Spleen (tissue), 13 donors: ENCODE measurements at places on chromosomes 5 and 9.

GRCh38 chr9:89052470-89053097 lies 61.3 kb downstream of the S1PR3 start:
- no peaks in the 10 kb centered on the region for H3K27me3 ChIP-seq
- no peak overlapping the region for H3K4me3 ChIP-seq
- H3K4me1 ChIP-seq = no peaks in the 10 kb centered on the region
- no peak for DNase-seq
- no peaks in the 10 kb centered on the region for H3K36me3 ChIP-seq

GRCh38 chr5:122581629-122582028 lies 193.3 kb upstream of the SNX2 start:
- no peaks in the 10 kb centered on the region for H3K27me3 ChIP-seq
- no peak overlapping the region for H3K27ac ChIP-seq
- no peaks in the 10 kb centered on the region for H3K36me3 ChIP-seq
- DNase-seq = no peak

GRCh38 chr9:117672369-117672768 lies 31.8 kb upstream of the TLR4 start:
- no peak for DNase-seq
- H3K4me3 ChIP-seq = no peak overlapping the region
- H3K4me1 ChIP-seq = peaks cover under 1% of the 10 kb centered on the region
- H3K36me3 ChIP-seq = no peaks in the 10 kb centered on the region

GRCh38 chr5:108924457-108924961 lies 176.8 kb downstream of the FER start:
- DNase-seq = no peak
- H3K27me3 ChIP-seq = no peaks in the 10 kb centered on the region
- H3K36me3 ChIP-seq = no peaks in the 10 kb centered on the region
- no peak overlapping the region for H3K27ac ChIP-seq
- no peaks in the 10 kb centered on the region for H3K4me1 ChIP-seq

DNA sequence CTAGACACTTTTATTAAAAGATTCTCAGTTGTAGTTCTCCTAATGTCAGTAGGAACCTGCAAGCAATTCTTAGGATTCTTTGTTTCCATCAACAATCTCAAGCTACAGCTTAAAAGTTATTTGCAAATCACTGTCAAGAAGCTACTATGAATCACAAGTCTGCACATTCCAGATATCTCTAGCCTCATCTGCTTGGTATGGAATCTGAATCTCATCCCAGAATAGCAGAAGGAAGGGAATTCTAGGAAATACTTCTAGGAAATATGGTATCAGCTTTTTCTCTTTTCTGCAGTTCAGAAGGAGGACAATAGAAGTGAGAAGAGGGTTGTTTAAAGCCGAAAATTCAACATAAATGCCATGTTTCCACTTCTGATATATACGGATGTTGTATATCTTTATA lies 792.2 kb upstream of the CDH9 start:
- no peaks in the 10 kb centered on the region for H3K4me1 ChIP-seq
- no peaks in the 10 kb centered on the region for H3K27me3 ChIP-seq
- H3K4me3 ChIP-seq = no peak overlapping the region
- no peak overlapping the region for H3K27ac ChIP-seq
- no peaks in the 10 kb centered on the region for H3K36me3 ChIP-seq

DNA sequence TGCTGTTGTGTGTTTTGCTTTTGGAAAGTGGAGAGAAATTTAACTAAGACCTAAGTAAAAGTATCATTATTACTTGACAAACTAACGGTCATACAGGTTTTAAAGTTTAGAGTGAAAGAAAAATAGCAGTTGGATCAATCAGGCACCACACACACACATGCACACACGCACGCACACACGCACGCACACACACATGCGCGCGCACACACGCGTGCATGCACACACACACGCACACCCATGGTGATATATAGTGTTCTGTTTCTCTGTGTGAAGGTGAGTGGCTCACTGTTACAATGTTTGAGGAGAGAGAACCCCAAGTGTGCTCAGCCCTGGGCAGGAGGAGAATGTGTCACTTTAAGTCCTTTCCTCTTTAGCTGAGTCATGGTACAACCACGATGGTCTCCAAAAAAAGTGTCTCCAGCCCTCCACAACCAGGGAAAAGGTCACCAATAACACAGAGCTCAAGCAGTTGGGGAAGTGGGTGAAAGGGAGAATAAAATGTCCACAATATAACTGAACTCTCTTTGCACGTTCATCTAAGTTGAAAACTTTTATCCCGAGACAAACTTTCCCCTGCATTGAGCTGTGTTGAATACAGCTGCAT lies 3.2 kb downstream of the ZNF366 start:
- no peak for DNase-seq
- no peaks in the 10 kb centered on the region for H3K36me3 ChIP-seq
- peak overlapping the region; percentile 79 for H3K27ac ChIP-seq
- peaks cover 18% of the 10 kb centered on the region for H3K4me1 ChIP-seq
- no peak overlapping the region for H3K4me3 ChIP-seq

DNA sequence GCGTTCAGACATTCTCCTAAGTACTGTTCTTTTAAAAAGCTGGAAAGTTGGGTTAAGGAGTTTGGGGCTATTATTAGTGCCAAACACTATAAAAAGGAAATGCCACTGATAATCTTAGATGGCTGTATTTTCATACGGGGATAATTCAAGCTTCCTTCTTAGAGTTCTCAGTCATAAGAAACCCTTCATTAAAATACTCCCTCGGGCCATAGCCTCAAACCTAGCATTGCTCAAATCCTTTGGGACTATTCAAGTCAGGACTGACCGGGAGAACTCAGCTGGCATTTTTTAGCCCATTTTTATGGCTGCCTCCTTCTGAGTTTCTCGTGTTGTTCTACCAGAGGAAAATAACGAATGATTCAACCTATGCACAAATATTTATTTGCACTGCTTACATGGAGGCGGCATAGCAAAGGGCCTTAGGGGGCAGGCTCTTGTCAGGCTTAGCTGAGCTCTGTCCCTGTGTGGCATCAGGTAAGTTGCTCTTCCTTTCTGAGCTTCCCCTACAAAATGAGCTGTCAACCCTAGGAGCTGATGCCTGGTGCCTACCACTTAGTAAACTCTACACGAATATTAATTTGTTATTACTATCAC lies 33.5 kb upstream of the ADAM19 start:
- peaks cover 38% of the 10 kb centered on the region for H3K4me1 ChIP-seq
- no peak overlapping the region for H3K27ac ChIP-seq
- no peak for DNase-seq
- no peaks in the 10 kb centered on the region for H3K27me3 ChIP-seq
- H3K4me3 ChIP-seq = no peak overlapping the region

DNA sequence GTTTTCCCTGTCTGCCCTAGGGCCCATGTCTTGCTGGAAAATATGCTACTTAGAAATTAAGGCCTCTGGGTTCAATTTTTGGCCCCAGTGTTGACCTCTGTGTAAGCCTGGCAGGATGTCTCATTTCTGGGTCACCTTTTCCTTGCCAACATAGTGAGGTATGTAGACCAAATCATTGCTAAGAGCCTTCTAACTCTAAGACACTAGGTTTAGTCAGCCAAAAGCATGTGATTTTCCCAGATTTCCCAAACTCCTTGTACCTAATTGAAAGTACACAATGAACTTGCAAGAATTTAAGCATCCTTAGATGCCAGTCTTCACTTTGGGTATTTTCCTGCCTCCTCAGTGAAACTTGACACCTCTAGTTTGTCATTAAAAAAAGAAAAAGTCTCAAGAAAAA lies 77.0 kb downstream of the GALNT10 start:
- no peaks in the 10 kb centered on the region for H3K27me3 ChIP-seq
- H3K4me3 ChIP-seq = no peak overlapping the region
- H3K4me1 ChIP-seq = peaks cover 52% of the 10 kb centered on the region
- no peak overlapping the region for H3K27ac ChIP-seq
- H3K36me3 ChIP-seq = peaks cover 9% of the 10 kb centered on the region
- DNase-seq = no peak

DNA sequence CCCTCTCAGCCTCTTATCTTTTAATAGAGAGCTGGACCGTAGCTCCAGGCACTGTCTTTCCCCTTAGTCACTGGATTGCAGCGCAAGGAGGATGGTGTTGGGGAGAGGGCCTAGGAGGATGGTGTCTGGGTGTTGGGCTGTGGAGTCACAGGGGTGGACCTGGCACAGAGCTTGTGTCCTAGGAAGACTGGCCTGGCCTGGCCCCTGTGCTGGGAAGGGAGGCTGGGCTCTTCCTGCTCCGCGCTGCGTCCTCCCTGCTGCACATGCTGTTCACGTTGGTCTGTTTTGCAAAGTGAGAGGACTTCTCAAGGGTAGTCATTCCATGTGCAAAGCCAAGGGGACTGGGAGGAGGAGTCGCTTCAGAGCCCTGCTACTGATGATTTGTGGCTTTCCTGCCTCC lies 123.9 kb downstream of the EHMT1 start:
- H3K4me3 ChIP-seq = no peak overlapping the region
- H3K4me1 ChIP-seq = peaks cover 59% of the 10 kb centered on the region
- peak; percentile 51 for DNase-seq
- H3K27me3 ChIP-seq = no peaks in the 10 kb centered on the region
- peaks cover 32% of the 10 kb centered on the region for H3K36me3 ChIP-seq

GRCh38 chr5:76960004-76960625 lies 7.3 kb downstream of the CRHBP start:
- no peak for DNase-seq
- no peaks in the 10 kb centered on the region for H3K36me3 ChIP-seq
- H3K27me3 ChIP-seq = no peaks in the 10 kb centered on the region
- H3K4me3 ChIP-seq = no peak overlapping the region
- peaks cover 5% of the 10 kb centered on the region for H3K4me1 ChIP-seq

GRCh38 chr5:142800776-142801494 lies 30.8 kb downstream of the ARHGAP26 start:
- DNase-seq = no peak
- H3K4me1 ChIP-seq = peaks cover 82% of the 10 kb centered on the region
- no peaks in the 10 kb centered on the region for H3K36me3 ChIP-seq
- no peaks in the 10 kb centered on the region for H3K27me3 ChIP-seq
- H3K4me3 ChIP-seq = no peak overlapping the region

GRCh38 chr5:11973469-11973868 lies 69.2 kb upstream of the CTNND2 start:
- H3K4me3 ChIP-seq = no peak overlapping the region
- no peak for DNase-seq
- no peaks in the 10 kb centered on the region for H3K27me3 ChIP-seq
- no peaks in the 10 kb centered on the region for H3K4me1 ChIP-seq
- no peak overlapping the region for H3K27ac ChIP-seq
